ENCODE measurements at places on chromosomes 11 and 22.

GRCh38 chr11:88815505-88815904 is 250.3 kb downstream of the GRM5 start:
- DNase-seq = no peak

DNA sequence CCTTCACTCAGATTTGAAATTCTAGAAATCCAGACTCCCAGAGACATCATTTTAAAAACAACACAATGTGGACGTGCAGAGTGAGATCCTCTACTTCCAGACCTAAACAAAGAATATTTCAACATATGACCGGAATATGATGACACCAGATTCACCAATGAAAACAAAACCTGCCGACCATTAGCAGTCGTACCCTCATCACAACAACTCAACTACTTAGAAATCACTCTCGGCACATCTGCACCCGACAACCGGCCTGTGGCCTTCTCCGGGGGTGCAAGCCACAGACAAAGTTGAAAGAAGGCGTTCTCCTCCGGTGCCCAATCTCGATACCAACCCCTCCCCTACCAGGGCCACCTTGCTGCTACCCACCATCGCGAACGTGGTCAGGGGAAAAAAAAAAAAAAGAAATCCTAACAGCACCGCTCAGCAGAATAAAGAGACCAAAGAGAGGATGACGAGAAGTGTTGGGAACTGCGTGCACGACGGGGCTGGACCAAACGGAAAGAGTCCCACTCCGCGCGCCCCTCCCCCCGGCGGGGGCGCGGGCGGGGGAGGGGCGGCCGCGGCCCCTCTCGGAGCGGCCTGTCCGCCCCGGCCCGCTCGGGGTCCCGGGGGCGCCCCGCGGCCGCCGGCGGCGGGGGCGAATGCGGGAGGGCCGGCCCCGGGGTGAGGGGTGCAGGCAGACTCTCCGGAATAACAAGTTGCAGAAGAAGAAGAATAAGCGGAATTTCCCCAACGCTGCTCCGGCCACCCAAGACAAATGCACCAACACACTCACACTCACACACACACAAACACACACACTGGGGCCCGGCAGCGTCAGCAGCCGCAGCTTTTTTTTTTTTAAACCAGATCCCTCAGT is 1.7 kb downstream of the PHF21A start:
- DNase-seq = peak; percentile 50

GRCh38 chr11:623999-624704 is 603 bp downstream of the CDHR5 start:
- no peak for DNase-seq

- DNase-seq = no peak
Observed at GRCh38 chr11:18280438-18281045, 14.5 kb downstream of the SAA1 start.

GRCh38 chr11:130638033-130638432 is 189.6 kb downstream of the ADAMTS15 start:
- DNase-seq = no peak

DNA sequence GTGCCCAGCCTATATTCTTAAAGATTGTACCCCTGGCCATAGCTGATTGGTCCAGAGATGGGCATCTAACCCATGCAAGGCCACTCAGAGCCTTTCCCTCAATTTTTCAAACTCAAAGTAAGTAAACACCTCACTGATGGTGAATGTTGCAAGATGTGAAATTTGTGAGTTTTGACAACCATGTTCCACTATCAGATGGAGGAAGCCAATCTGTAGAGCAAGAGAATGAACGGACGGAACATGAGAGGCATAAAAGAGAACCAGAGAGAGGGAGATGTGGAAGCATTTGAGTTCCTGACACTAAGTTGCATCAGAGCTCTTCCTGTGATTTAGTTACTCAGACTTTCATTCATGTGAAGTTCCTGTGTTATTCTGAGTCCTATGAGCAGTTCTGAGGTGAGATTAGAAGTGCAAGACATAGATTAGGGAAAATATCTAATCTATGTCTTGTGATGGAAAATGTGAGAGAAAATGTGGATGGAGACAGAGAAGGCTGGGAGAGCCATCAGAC is 73.3 kb downstream of the PRSS23 start:
- no peak for DNase-seq

DNA sequence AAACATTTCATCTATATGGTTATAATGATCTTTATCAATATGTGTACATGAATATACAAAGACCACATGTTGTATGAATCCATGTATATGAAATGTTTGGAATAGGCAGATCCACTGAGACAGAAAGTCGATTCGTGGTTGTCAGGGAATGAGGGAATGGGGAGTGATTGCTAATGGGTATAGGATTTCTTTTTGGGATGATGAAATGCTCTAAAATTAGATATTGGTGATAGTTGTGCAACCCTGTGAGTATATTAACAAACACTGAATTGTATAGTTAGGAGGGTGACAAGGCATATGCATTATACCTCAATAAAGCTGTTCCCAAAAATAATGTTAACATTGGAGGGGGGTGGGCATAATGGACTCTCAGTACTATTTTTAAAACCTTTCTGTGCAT is 5.0 kb upstream of the PTPMT1 start:
- no peak for DNase-seq

GRCh38 chr11:6418557-6419008 is 311 bp downstream of the APBB1 start:
- peak; percentile 29 for DNase-seq

GRCh38 chr22:42490243-42490832 is 29.3 kb downstream of the RRP7A start:
- no peak for DNase-seq

- no peak for DNase-seq
Observed at GRCh38 chr11:61783717-61784505, 8.5 kb downstream of the TMEM258 start.

DNA sequence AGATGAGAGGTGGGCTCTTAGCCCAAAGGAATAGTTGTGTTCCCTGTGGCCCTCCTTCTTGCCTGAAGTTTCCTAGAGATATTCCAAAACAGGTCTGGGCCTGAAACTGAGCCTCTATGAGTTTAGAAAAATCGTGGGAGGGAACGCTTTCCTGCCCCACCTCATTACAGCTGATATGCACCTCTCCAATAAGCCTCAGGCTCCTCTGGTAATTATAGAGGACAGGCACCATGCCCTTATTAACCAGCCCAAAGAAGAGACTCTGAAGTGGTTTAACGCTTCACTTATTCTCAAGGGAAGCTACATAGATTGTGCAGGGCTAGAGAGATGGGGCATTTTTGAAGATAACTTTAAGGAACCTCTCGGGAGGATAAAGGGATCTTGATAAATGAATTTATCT is 3.4 kb upstream of the MPZL2 start:
- no peak for DNase-seq

DNA sequence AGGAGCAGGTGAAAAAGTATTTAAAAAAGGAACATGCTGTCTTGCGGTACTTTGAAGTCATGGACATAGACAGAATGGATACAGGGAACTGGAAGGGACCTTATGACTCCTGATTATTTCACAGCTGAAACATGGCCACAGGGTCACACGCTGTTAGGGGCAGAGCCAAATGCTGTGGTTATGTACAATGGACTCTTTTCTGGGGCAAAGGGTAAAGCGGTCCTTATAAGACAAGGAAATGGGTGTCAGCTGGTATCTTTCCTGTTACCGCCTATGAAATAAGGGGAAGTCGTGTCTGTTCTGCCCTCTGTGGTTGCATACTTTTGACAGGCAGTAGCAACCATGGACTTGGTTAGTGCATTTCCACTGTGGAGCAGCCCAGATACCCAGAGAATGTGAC is 12.8 kb upstream of the ST14 start:
- DNase-seq = no peak

DNA sequence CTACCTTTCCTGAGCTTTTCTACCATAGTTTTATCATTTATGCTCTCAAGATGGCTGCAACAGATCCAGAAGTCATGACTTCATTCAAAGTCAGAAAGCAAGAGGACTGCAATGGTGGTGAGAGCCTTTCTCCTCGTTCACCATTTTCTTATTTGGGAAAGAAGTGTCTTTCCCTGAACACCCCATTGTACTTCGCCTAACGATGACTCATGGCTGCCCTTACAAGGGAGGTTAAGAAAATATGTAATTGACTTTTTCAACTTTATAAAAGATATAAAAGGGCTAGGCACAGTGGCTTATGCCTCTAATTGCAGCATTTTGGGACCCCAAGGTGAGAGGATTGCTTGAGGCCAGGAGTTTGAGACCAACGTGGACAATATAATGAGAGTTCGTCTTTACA is 541.7 kb downstream of the METTL15 start:
- no peak for DNase-seq

GRCh38 chr11:110077831-110078325 is 15.3 kb upstream of the ZC3H12C start:
- DNase-seq = peak; percentile 49

DNA sequence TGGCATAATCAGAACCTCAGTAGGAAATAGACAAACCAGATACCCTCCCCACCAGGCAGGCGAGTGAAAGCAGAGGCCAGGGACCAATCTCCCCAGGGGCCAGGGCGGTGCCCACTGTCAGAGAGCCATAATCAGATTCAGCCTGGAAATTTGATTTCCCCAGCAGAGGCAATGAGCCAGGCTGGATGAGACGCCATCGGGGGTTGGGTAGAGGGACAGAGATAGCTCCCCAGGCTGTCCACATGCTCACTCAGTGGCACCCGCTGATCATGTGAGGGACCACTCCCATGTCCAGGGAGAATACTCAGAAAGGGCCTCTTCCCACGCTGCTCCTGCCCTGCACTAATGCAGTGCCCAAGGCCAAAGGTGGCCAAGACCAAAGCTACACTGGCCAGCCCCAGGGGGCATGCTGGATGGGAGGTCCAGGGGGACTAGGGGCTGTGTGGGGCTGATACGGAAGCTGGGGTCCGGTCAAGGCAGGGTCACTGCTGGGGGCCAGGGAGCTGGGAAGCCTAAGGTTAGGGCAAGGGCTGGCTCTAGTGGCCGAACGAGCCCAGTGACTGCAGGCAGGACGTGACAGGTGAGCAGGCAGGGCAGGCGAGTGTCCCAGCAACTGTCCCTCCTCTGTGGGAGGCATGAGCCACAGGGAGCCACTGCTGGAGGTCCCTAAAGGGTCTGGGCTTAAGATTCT is 19.8 kb downstream of the ARVCF start:
- DNase-seq = no peak

DNA sequence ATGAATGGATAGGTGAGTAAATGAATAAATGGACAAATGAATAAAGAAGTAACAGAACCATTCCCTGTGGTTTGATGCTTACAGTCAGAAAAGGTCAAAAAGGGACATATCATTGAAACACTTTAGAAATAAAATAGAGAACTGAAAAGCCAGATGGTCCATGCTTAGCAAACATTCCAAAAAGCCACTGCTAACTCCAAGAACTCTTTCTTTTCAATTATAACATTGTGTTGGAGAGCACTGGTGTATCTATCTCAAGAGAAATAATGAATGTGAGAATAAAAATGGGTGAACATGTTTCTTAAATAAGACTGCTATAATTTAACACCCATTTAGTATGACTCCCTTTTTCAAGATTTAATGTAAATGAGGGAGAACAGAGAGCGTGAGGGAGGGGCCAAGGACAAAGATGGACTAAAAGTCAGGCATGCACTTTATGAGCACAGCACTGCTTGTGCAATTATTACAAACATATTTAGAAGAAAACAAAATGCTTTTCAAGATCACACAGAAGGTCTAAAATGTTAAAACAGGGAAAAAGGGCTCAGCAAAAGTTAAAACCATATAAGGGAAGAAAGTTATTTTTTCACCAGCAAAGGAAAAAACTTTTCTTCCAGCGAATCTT is 224.3 kb upstream of the PITPNB start:
- DNase-seq = no peak

- peak; percentile 64 for DNase-seq
Observed at GRCh38 chr22:39938509-39939111, 21.6 kb upstream of the TMA7B start.

DNA sequence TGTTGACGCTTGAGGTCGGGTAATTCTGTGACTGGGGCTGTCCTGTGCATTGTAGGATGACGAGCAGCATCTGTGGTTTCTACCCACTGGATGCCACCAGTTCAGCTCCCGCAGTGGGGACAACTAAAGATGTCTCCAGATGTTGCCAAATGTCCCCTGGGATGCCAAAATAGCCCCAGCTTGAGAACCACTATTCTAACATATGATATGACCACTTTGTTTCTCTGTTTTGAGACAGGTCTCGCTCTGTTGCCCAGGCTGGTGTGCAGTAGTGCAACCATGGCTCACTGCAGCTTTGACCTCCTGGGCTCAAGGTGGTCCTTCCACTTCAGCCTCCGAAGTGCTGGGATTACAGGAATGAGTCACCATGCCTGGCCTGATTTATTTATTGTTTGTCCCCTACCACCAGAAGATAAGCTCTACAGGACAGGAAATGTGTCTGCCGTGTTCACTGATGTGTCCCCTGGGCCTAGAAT is 4.4 kb upstream of the MEN1 start:
- no peak for DNase-seq

DNA sequence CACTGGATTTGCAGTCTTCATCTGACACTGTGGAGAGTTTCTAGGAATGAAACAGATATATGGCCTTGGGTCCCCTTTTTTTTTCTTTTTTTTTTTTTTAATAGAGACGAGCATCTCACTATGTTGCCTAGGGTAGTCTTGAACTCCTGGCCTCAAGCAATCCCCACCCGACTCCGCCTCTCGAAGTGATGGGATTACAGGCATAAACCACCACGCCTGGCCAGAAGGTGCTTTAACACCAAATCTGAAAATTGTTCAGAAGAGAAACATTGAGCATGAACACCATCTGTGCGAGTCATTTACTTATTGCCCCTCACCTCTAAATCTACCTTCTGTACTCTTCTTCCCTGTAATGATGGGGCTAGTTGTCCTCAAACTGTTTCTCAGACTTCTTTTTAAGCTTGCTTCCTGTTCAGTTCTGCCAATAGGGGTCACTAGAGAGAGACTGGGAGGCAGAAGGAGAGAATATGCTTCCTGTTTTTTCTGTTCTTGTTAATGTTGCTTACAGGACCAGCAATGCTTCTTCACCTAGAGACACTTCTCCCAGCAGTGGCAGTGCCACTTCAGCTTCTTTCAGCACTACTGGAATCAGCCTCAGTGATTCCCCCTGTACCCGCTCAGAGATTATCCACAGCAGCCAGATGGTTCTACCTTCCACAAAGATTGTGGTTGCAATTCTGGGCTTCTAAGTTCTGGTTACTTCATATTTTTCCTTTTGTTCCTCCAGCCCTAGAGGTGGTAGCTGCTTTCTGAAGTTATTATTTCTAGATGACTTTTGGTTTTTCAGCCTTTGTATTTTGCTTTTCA is 20.8 kb upstream of the ZBED5 start:
- DNase-seq = no peak

DNA sequence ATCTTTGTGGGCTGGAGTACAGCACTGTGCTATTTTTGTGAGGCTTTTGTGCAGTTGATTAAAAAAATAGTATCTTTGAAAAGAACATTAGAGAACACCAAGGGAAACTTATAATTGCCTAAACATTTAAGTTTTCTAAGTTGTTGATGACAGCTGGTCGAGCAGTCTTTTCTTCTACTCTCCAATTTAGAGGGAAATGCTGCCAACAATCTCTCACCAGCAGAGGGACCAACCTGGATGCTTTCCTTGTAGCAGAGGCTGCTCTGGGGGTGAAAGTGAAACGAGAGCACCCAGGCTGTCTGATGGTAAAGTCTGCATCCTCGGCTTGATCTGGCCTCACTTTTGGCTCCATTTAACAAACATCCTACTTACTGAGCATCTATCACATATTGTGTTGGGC is 1286.5 kb upstream of the TENM4 start:
- DNase-seq = no peak
